ENCODE measurements at places on chromosomes 12 and 14.

DNA sequence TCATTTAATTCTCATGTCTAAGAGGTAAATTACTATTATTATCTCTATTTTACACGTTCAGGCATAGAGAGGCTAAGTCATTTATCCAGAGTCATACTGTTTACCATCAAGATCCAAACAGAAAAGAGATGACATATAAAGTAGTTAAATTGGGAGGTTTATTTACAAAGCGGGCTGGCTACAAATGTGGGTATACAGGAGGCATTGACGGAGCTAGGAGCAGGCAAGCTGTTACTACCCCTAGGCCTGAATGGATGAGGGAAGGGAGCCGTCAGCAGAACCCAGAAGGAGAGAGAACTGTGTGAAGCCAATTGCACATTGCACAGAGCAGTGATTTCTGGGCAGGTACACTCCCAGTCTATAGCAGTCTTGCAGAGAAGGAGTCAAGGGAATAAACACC is 39.8 kb downstream of the DACT1 start:
- DNase-seq = no peak

DNA sequence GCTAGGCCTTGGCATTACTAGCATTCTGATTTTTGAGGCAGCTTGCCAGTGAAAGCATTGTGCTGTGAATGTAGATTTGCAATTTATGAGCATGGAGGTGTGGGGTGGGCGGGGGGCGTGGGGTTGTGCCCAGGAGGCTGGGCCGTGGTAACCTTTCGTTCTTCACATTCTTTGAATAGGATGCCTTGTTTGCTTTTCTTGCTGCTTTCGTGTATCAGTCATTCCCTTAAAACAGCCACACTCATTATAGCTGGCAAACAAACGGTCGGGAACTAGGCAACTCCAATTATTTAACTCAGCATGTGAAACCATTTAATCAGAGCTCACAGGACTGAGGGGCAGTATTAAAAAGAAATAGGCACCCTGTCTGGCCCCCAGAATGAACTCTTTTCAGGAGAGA is 115.9 kb upstream of the PELI2 start:
- DNase-seq = peak; percentile 63

- peak; percentile 72 for DNase-seq
Observed at GRCh38 chr12:54352022-54352531, 12.2 kb downstream of the GPR84 start.

- no peak for DNase-seq
Observed at GRCh38 chr12:3655328-3655900, 97.5 kb downstream of the CRACR2A start.

GRCh38 chr14:102805371-102805891 is 28.2 kb downstream of the TRAF3 start:
- peak; percentile 36 for DNase-seq

- no peak for DNase-seq
Observed at GRCh38 chr12:5328669-5329517, 103.0 kb upstream of the NTF3 start.

DNA sequence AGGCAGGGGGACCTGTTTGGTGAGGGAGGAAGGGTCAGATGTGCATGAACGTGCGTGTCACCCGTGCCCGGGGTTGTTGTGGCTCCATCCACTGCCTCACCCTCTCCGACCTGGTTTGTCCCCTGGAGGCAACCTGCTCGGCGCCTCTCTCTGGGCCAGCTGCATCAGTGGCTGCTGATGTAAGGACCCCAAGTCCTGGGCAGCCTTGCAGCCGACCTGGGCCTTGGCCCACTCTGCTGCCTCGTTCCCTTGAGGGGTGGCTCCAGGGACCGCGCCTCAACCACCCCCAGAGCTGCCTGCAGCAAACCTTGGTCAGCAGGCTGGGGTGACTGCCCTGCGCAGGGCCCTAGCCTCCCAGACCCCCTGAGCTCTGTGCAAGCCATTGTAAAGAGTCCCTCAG is 351.7 kb downstream of the TMEM121 start:
- DNase-seq = no peak

DNA sequence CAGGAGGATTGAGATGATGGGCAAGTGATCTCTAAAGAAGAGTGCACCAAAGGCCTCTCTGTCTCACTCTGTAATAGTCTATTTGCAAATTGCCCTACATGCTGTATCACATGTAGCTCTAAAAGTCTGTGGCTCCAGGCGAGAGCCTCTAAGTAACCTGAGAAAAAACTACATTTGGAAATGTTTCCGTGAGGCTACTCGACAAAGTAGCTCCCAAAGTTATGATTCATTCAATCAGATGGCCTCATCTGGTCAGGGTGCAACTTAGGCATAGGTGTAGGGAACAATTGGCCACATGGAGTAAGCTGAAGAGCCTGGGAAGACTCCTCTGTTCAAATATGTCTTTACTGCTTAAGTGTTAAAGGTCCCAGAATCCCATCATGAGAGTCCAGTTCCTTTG is 155.4 kb upstream of the PLEKHG7 start:
- no peak for DNase-seq

- DNase-seq = no peak
Observed at GRCh38 chr14:99181241-99181640, 90.8 kb downstream of the BCL11B start.

DNA sequence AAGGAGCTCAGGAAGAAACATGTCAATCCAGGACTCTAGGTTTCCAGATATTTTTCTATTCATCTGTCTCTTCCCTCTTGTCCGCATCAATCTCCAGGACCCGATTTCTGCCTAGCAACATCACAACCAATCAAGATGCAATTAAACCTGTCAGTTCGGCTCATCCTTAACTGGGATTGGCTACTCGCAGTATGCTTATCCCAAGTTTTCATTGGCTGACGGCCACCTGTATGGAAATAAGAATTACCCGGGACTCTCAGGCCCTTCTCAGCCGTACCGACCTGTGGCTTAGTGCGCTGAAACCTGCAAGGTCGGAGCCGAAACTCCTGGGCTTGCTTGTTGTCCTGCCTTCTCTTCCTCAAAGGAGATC is 20.4 kb upstream of the ATP5MC2 start:
- DNase-seq = peak; percentile 69

DNA sequence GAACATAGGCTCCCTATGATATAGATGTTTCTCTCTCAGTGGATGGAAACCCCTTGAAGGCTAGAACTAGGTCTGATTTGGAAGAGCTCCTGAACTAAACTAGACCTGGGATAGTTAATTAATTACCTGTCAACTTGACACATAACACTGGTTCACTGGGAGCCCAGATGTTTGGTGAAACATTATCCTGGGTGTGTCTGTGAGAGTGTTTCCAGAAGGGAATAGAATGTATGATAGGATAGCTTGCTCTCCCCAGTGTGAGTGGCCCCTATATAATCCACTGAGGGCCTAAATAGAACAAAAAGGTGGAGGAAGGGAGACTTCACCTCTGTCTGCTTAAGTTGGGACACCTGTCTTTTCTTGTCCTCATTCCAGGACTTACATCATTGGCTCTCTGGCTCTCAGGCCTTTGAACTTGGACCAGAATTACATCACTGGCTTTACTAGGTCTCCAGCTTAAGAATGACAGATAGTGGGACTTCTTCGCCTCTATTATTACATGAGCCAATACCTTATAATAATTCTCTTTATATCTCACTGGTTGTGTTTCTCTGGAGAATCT is 194.1 kb downstream of the KTN1 start:
- no peak for DNase-seq

DNA sequence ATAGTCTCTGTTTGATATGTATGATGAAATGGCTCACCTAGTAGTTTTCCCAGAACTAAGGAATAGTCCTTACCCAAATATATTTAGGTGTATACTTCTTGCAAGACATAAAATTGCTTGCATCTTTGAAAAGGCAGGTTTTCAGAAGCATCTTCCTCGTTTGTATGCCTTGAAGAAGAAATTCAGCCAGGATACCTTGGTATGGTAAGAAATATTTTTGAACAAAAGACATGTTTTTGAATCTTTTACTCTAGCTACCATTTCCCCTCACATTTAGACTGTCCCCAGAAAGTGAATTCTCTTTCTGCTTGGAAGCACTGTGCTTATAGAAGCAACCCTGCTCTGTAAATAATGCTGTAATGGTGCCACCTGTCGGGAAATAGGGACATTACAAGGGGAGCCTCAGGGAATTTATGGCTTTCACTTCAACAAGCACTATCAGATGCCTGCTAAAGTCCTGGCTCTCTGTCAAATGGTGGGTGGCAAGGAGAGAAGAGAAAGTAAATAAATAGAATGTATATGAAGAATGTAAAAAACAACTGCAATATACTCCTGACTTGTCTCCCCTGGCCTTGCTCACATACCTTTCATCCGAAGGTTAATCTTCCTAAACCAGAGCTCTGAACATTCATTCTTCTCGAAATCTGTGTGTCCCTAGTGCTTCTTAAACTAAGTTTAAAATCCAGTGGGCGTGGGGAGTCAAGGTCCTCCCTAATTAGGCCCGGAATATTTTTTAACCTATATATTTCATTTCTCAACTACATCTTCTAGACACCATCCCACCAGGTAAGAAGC is 6.1 kb downstream of the CCDC184 start:
- DNase-seq = peak; percentile 64

GRCh38 chr12:111185889-111186227 is 183.0 kb downstream of the PHETA1 start:
- no peak for DNase-seq

- no peak for DNase-seq
Observed at GRCh38 chr12:69993433-69993832, 168.4 kb downstream of the MYRFL start.

DNA sequence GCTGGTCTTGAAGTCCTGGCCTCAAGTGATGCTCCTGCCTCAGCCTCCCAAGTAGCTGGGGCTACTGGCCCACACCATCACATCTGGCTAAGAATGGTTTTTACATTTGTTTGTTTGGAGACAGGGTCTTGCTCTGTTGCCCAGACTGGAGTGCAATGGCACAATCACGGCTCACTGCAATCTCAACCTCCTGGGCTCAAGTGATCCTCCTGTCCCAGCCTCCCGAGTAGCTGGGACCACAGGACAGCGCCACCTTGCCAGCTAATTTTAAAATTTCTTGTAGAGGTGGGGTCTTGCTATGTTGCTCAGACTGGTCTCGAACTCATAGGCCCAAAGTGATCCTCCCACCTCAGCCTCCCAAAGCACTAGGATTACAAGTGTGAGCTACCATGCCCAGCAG is 28.6 kb upstream of the TSPAN9 start:
- no peak for DNase-seq

- DNase-seq = peak; percentile 4
Observed at GRCh38 chr12:81329085-81329484, 251.2 kb downstream of the ACSS3 start.

GRCh38 chr12:132426349-132427173 is 63.4 kb upstream of the FBRSL1 start:
- no peak for DNase-seq

- no peak for DNase-seq
Observed at GRCh38 chr12:62844915-62845314, 90.0 kb downstream of the PPM1H start.

DNA sequence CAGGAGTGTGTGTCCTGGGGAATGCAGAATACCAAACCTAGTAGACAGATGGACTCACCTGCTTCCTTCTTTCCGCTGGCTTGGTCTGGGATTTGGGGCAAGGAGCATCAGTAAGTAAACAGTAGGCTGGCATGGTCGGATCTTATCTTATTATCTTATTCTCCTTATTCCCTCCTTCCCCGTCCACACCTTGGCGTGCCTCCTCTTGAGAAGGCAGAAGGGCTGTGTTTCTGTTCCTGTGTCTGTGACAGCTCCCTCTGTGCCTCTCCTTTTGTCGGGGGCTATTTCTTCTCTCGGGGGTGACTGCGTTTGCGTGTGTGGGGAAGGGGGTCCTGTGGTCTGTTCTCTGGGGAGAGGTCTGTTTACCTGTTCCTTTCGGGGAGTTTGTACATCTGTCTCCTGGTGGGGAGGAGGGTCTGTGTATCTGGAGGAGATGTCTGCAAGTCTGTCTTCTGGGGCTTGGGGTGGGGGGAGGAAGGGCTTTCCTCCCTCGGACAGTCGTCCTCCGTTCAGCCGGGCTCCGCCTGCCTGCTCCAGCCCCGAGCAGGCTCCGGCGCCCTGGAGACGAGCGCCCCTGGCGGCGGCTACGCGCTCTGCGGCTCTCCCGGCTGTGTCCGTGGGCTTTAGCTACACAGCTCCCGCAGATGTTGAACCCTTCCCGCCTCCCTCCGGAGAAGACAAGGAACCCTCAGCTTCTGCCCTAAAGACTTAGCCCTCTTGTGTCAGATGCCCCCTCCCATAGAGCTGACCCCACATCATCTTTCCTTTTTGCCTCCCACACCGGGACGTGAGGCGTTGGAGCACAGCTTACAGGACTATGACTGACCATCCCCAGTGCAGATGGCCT is 4.4 kb downstream of the KRT86 start:
- peak; percentile 72 for DNase-seq

DNA sequence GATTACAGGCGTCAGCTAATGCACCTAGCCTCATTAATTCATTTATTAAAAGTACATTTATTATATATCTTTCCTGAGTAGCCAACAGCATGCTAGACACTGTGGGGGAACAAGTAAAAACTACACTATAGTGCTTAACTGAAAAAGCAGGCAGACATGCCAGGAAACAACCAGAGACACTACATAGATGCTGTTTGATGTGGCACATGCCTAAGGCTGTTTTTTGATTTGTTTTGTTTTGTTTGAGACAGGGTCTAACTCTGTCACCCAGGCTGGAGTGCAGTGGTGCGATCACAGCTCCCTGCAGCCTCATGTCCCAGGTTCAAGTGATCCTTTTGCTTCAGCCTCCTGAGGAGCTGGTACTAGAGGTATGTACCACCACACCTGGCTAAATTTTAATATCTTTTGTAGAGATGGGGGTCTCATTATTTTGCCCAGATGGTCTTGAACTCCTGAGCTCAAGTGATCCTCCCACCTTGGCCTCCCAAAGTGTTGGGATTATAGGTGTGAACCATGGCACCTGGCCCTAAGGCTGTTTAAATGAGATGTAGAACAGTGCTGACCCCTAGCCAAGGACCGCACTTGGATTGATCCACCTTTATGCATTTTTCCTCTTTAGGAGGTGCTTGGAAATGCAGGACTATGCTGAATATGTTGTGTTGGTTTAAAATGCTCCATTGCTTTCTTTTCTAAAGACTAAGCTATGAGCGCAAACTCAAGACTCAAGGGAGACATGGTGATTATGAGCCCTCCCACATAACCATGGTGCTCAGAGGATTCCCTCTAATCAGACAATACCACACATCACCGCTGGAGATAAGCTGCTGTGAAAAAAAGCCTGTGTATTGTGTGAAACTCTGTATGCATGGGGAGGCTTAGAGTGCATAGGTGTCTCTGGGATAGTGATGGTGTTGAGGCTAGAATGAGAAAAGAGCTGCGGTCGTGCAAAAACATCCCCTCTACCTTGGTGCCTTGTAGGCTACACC is 10.5 kb upstream of the C14orf93 start:
- DNase-seq = no peak

DNA sequence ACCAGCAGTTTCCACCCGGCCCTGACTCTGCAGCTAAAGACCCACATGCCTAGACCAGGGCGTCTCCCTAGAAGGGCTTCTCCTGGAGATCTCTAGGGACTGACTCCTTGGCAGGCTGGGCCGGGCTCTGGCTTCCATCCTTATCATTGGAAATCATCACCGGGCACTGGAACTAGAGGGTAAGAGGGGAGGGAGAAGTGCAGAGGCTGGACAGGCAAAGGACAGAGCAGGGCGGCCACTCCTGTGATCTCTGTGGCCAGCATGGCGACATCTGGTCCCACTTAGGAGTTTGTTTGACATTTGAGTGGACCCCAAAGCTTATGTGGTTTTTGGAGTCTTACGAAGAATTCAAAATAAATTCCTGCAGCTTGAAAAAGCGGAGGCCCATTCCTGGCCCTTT is 7.1 kb downstream of the LTBP2 start:
- DNase-seq = peak; percentile 89

GRCh38 chr12:101204602-101205304 is 5.3 kb downstream of the SLC5A8 start:
- no peak for DNase-seq

- DNase-seq = peak; percentile 28
Observed at GRCh38 chr12:92044435-92044834, 101.2 kb downstream of the BTG1 start.

Measured in AG10803 (cell line).